ENCODE measurements at places on chromosomes 5 and 9.

GRCh38 chr5:65199993-65200675, 281.6 kb downstream of the ADAMTS6 start:
- no peak for DNase-seq

GRCh38 chr5:53343187-53343586, 137.2 kb upstream of the FST start:
- no peak for DNase-seq

- DNase-seq = no peak
Measured at GRCh38 chr5:95972196-95972595, 10.5 kb upstream of the ELL2 start.

DNA sequence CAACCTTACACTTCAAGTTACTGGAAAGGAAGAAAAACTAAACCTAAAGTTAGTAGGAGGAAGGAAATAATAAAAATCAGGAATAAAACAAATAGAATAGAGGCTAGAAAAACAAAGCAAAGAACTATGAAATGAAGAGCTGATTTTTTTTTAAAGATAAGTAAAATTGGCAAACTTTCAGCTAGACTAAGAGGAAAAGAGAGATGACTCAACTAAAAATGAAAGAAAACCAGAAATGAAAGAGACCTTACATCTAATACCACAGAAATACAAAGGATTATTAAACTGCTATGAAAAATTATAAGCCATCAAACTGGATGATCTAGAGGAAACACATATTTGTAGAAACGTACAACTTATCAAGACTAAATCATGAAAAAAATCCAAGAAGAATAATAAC, 60.0 kb downstream of the PRRC1 start:
- DNase-seq = peak; percentile 22

- DNase-seq = no peak
Measured at GRCh38 chr5:116529615-116530014, 45.0 kb downstream of the SEMA6A start.

DNA sequence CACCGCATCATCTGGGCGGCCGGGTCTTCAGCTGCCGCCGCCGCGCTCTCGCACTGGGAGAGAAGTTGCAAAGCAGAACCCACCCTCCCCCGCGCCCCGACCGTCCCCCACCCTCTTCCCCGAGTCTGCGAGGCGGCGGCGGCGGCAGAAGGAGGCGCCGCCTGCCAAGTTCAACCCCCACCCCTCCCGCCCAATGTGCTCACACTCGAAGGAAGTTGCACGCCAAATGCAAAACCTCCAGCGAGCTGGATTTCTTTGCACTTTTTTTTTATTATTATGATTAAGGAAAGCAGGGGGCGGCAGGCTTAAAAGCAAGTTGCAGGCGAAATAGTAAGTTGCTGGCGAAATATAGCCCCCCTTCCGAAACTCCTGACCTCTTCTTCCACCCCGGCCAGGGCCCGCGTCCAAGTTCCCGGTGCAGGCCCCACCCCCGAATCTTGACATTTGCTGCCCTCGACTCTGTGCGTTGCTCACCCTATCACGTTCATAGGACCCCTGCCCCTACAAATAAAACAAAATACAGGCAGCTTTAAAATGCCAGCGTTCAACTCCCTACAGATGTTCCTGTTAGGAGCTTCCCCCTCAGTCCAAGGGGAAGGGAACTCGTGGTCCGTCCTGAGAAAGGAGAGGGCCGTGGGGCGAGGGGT, 1.1 kb upstream of the NR3C1 start:
- DNase-seq = peak; percentile 88

DNA sequence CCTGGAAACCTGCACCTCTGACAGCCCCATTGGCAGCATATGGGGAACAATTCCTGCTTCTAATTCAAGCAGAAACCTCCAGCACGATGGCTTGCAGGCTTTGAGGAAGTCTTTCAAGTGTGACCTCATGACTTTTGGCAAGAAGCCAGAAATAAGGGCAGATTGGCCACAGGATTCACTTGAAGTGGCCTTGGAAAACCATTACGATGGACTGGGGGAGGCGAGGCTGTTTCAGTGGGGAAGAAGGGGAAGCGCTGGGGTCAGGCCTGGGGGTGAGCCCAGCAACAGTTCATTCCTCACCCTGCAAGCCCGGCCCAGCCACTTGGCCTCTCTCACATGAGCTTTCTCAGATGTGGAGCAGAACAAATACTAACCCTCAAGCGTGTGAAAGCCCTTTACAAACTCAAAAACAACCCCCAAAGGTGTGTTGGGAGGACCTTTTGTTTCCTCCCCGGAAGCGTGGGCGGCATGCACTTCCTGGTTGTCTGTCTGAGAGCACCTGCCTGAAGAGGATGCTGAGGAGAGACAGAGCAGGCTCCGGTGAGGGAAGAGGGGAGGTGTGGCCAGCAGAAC, 26.9 kb upstream of the EEIG1 start:
- peak; percentile 89 for DNase-seq

DNA sequence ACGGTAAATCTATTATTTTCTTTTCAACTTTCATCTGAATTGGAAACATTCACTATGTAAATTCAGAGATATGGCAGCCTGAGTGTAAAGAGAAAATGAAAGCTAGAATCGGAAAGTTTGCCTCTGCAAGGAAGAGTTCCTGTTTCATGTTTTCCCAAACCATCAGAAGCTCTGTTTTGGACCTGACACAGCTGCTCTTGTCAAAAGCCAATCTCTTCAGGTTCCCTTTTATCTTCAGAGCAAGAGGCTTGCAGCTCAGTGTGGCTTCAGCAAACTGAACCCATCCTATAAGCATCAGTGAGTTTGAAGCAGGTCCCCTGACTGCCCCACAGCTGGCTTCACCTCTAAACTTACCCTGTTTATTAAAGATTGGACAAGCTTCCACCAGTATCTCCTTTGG, 1099.7 kb downstream of the DTWD2 start:
- DNase-seq = peak; percentile 37

DNA sequence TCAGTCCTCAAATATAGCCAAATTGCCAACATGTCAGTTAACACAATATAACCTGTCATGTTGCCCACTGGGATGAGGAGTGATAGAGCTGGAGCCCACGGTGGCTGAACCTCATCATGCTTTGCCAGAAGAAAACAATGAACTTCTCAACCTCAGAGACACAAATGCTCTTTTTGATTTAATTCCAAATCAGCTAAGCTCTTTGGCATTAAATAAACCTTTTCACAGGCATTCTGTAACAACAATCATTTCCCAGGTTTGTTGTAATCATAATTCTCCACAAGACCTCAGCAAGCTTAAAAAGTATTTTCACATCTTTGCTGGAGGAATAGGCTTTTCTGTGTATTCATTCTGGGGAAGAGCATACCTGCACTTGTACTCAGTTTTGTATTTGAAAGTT, 830.9 kb downstream of the MAT2B start:
- no peak for DNase-seq

GRCh38 chr9:32069169-32069813, 315.2 kb upstream of the ACO1 start:
- peak; percentile 20 for DNase-seq

- no peak for DNase-seq
Measured at GRCh38 chr5:59746241-59746765, 147.2 kb downstream of the PDE4D start.

- DNase-seq = no peak
Measured at GRCh38 chr5:93599001-93599379, 16.0 kb downstream of the NR2F1 start.

DNA sequence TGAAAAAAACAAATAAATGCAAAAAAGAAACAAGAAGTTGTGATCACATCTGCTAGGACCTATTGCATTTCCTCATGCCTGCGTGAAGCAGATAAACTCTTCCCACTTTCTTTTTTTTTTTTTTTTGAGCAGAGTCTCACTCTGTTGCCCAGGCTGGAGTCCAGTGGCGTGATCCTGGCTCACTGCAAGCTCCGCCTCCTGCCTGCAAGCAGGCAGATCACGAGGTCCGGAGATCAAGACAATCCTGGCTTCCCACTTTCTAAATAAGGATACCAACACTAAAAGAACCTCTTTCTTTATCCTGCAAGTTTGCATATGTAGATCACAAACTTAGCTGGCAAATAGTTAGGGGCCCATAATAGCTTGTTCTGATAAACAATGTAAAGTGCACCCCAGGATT, 128.6 kb downstream of the ASTN2 start:
- no peak for DNase-seq

DNA sequence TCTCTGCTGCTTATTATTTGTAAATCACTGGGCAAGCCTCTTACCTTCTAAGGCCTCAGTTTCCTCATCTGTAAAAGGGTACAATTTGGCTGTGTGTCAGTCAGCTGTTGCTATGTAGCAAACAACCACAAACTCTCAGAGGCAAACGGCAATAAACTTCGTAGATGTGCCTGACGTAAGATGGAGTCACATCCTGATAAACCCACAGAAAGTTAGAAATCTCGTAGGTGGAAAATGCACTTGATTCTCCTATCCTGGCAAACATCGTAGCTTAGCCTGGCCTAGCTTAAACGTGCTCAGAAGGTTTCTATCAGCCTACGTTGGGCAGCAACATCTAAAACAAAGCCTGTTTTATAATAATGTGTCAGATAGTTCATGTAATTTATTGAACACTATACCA, 35.0 kb upstream of the UNC5A start:
- no peak for DNase-seq

DNA sequence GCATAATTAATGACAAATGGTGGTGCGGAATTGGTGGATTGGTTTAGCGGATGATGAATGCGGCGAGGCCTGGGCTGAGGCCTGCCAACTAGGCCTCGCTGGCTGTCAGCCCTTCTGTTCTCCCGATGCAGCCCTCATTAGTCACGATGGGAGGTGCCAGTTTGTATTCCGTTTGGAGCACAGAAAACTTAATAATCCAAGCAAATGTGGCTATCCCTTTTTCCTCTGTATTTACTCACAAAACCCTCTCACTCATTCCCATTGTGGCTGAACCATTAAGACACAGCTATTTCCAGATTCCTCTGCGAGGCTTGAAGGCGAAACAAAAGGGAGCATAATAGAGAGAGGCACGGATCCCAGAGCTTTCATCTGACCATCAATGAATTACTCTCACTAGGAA, 114.3 kb downstream of the MVB12B start:
- no peak for DNase-seq

DNA sequence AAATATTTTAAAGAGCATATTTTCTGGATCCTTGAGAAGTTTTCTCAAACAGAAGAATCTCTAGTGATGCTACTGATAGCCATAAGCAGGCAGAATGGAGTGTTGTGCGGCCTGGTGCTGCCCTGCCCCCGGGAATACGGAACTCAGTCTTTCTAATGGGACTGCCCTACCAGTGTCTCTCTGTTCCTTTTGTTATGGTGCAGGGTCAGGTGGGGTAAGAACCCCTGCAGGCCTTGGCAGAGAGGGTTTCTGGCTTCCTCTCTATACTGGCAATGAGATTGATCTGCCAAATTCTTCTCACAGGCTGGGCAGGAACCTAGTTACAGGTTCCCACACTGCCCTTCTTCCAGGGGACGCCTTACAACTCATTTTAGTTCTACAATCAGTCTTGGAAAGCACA, 2.6 kb downstream of the IL5 start:
- no peak for DNase-seq

GRCh38 chr5:8676695-8677094, 807.7 kb downstream of the MTRR start:
- DNase-seq = no peak

- no peak for DNase-seq
Measured at GRCh38 chr5:73786043-73786831, 160.2 kb downstream of the ARHGEF28 start.

- no peak for DNase-seq
Measured at GRCh38 chr5:130155345-130156011, 251.2 kb downstream of the CHSY3 start.

GRCh38 chr9:22405869-22406659, 40.6 kb upstream of the DMRTA1 start:
- no peak for DNase-seq

GRCh38 chr9:92048924-92049625, 66.1 kb downstream of the SPTLC1 start:
- no peak for DNase-seq

GRCh38 chr5:75736273-75736672, 19.0 kb upstream of the POC5 start:
- DNase-seq = no peak

DNA sequence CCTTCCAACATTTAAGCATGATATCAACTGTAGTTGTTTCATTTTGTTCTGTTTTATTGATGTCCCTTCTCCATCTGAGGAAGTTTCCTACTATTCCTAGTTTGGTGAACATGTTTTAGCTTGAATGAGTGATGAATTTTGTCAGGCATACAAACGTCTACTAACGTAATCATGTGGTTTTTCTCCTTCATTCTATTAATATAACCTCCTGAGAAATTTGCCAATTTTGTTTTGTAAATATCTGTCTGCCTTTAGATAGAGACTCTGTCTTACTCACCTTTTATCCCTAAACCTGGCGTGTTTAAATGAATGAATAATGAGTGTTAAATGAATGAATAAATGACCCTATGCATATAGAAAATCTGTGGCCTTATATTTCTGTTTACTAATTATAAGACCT, 26.5 kb upstream of the NREP start:
- DNase-seq = no peak

DNA sequence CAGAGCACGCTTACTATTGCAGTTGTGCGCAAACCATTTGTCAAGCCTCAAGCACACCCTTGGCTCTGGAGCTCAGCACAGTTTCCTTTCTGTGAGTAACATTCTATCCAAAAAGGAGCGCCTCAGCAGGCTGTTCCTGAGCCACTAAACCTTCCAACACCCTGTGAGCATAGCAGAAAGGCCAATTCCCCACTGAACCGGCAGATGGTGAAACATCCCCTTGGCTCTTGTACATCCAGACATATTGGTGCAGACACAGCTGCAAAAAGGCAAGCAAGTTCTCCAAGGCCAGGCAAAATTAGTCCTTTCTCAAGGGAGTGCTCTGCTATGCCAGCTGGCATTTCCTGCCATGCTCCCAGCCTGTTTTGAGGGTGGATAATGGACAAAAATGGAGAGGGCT, 44.1 kb upstream of the CEMIP2 start:
- DNase-seq = no peak

DNA sequence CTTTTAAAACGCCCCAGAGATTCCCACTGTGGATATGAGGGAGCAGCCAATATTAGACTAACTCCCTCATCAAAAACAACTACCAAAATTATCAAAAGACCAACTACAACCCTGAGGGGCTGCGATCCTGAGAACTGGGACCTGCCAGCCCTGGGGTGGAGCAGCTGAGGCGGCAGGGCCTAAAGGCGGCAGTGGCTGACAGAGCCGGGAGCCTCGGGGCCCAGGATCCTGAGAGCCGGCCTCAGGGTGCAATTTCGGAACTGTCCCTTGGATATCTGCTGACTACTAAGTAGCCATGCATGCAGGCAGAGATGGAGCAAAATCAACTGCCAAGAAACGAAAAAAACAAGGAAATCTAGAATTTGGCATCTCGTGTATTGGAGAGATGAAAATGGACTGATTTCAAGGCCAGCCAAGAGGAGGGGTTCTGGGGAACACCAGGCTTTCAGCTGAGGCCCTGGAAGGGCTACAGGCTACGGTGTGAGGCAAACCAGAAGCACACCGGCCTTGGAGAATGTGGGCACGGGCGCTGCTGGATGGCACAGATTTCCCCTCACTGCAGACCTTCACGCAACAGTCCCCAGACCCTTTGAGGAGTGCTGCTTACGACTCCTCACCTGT, 63.6 kb upstream of the UBAC1 start:
- no peak for DNase-seq

- no peak for DNase-seq
Measured at GRCh38 chr9:36392489-36392888, 7.6 kb downstream of the RNF38 start.
